ENCODE measurements at places on chromosomes 3 and 15.

- peak; percentile 1 for DNase-seq
Observed at GRCh38 chr3:60013241-60013640, 963.4 kb upstream of the CFAP20DC start.

- no peak for DNase-seq
Observed at GRCh38 chr3:156388497-156389448, 166.1 kb downstream of the SSR3 start.

DNA sequence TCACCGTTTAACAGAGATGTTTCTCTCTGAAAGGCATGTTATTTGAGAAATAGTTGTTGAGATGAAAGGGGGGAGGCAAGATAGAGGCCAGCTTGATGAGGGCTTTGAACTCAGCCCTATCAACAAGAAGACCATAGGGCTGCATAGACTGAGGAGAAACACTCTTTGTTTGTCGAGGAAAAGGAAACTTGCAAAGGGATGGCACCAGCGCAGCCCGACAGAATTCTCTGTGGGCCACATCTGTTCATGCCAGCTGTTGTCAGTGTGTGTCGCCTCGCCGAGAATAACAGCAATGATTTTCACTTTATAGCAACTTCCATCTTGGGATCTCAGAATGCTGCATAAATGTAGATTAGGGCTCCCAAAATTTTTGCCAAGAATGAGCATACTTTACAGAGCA, 478.3 kb upstream of the TPRG1 start:
- no peak for DNase-seq

- DNase-seq = no peak
Observed at GRCh38 chr15:63294359-63294758, 17.0 kb downstream of the APH1B start.

- DNase-seq = no peak
Observed at GRCh38 chr15:70254311-70254869, 156.7 kb upstream of the TLE3 start.

DNA sequence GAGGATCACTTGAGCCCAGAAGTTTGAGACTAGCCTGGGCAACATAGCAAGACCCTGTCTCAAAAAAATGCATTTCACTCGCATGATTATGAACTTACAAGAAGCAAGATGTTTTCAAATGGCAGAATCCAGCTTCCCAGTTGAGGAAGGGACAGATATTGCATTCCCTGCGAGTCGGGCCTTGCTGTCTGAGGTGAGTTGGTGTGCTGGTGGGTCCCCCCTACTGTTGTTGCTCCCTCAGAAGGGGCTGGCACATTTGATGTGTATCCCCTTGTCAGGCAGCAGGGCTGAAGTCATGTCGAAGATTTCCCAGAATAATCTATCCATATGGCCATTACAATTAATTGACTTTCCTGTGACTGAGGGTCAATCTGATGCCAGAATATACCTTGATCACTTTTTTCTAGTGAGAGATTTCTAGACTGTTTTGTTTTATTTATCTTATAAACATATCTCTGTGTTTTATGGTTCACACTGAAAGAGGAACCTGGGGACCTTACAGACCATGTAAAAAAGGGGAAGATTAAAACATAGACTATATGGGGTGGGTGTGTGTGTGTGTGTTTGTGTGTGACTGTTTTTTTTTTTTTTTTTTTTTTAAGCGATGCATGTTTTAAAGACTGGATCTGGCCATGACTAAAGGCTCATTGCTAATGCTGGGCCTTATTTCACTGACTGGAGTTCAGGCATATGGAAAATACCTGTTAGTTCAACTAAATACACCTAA, 112.1 kb upstream of the MRPS22 start:
- DNase-seq = no peak

- no peak for DNase-seq
Observed at GRCh38 chr3:61253756-61254155, 2.5 kb upstream of the FHIT start.

GRCh38 chr3:191136347-191136746, 62.7 kb upstream of the OSTN start:
- DNase-seq = peak; percentile 39

All from epithelial cell of esophagus (primary cell).